ENCODE measurements at places on chromosomes 3 and 15. TPM values are rescaled to one million over a fixed set of nuclear protein-coding genes. Genes with fewer than 3 reads are reported as not detected.

DNA sequence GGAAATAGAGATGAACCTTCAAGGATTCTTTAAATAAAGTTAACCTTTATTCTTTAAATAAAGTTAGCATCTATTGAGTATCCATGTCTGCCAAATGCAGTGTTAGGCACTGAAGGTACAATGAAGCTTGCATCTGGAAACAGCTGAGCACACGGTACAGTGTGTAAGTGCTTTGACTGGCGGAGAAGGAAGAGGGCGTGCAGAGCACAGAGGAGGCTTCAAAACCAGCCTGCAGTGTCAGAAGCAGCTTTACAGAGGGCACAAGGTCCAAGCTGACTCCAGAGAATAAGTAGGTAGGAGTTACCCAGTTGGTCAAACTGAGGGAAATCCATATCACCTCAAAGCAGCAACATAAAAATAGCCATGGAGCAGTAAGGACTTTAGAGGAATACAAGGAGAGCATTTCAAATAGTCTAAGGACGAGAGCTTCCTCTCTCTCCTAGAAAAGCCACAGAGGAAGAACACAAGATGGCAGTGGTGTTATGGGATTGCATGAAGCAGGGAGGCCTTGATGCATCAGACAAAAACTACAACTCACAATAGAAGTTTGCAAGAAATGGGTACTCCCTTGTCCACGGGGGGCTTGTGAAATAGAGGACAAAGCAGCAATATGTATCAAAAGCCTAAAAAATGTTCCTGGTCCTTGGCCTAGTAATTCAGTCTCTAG lies 60.3 kb upstream of the PPP2R3A start:
- peak; percentile 42 for DNase-seq

Gene SLC27A2
- total RNA-seq: 9.4 TPM

DNA sequence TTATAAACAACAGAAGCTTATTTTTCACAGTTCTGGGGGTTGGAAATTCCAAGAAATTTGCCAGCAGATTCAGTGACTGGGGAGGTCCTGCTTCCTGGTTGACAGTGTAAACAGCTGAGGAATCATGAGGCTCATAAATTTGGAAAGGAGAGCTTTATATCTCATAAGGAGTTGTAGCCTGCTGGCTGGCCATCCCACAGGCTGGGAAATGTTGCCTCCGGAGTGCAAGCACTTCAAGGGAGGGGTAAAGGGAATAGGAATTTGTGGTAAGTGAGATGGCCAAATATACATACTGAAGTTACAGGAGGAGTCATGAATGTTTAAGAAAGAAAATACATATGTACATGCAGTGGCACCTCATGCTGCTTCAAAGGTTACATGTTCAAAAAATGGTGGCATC lies 217.2 kb upstream of the CBLB start:
- no peak for DNase-seq

Gene P2RY12
- not detected for total RNA-seq

Gene RBPMS2
- total RNA-seq: 36.9 TPM

Gene MINAR1
- total RNA-seq: 1.4 TPM

Gene GALNT15
- not detected for total RNA-seq

Gene CYP1A2
- total RNA-seq: not detected

- DNase-seq: no peak
Measured at GRCh38 chr3:108008931-108009639, 81.7 kb downstream of the CD47 start.

Gene CHL1
- total RNA-seq: 1.9 TPM

Gene TMCO5A
- not detected for total RNA-seq

Gene GOLGA8Q
- total RNA-seq: not detected

- no peak for DNase-seq
Measured at GRCh38 chr3:163929069-163929652, 1149.1 kb downstream of the SI start.

DNA sequence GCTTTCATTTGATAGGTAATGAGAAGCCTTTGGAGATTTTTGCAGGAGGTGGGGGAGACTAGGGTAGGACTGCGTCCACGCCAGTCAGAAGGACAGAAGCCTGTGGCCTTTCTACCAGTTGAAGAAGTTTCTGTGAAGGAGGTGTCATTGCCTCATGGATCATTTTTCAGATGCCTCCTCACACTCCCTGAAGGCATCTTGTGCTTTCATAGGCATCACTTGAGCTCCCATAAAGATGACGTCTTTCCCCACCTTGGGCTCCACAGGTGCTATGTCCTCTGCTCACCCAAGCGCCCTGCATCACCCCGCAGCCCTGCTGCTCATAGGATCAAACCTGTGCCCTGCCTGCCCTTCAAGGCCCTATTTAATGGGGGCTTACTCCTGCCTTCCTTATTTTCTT lies 7.5 kb upstream of the ITGA11 start:
- DNase-seq: no peak

DNA sequence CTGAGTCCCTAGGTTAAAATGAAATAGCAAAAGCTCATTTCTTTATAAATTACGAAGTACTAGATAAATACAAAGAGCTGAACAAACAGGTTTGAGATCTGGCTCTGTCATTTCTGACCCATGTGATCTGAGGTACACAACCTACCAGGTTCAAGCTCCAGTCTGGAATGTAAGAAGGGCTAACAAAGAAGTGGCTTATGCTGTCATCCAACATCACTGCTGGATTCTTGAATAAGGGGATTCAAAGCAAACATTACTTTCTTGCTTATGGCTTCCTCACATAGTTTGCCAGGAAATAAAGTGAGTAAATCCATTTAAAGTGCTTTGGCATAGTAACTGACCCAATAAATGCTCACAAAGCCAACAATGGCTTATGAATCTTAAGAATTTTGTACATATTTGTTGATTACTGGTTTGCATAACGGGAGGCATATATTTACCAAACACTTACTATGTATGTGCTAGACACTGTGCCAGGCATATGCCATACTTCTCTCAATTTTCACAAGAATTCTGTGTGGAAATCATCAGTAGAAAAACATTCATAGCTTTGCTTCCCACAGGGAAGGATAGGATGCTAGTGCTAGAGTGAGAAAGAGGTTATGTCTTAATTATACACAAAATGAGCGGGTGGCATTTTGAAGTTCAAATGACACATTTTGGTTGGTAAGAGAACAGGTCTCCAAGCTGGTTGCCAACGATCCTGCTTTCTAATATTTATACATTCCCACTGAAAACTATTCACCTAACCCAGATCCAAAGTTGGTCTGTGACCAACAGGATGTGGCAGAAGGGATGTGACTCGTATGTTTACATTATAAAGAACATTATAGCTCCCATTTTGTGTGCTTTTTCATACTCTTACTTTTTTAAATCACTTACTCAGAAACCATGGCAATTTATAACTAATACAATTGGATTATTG lies 38.7 kb upstream of the CSPG5 start:
- DNase-seq: no peak

Data from GM23338 (cell line).